Stimulated activated CD8-positive, alpha-beta memory T cell treated with anti-CD3 and anti-CD28 coated beads, Interleukin-15, amount 100 ng/mL, for 24 hours (primary cell): ENCODE measurements at places on chromosomes 2 and 18.

GRCh38 chr2:159633219-159633618, 16.9 kb upstream of the BAZ2B start:
- DNase-seq, result no peak

DNA sequence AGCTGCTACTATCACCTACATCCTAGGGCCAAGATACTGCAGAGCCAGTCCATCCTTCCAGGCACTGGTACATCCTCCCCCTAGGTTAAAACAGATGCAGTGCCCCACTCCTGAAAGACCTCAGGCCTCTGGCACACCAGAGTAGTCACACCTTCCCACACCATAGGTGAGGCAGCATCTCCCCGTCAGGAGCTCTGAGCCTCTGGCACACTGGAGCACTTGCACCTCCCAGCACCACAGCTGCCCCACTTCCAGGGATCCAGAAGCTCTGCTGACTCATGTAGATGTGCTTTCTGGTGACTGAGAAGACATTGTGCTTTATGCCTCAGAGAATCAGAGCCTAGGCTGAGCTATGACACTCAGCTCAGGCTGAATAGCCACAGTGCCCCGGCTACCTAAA, 138.4 kb upstream of the COL3A1 start:
- no peak for DNase-seq

DNA sequence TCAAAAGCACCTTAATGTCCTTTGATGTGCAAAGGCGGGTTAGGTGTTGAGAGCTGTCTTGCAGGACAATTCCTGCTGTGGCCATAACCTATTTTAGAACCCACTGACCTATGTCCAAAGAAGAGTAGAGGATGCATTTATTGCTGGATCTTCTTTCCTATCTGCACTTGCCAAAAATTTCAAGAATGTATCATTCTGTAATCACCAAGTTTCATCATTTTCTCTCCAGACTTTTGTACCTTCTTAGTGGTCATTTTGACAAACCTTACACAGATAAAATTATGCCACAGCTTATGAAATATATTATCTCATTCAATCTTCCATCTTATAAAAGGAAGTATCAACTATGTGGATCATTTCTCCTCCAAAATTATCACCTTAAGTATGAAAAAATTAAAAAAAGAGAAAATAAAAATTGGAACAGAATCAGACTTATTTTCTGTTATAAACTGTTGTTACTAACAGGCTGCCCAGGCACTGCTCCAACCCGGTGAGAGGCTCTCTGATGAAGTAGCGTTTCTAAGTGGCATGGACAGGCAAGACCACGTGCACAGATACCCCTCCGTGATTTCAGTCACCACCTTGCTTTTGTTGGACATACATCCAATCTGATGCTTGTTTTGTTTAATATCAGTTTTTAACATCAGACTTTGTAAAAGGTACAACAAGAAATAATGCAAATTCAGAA, 559.9 kb upstream of the ID2 start:
- no peak for DNase-seq

GRCh38 chr2:178229927-178230326, 35.6 kb downstream of the OSBPL6 start:
- no peak for DNase-seq

DNA sequence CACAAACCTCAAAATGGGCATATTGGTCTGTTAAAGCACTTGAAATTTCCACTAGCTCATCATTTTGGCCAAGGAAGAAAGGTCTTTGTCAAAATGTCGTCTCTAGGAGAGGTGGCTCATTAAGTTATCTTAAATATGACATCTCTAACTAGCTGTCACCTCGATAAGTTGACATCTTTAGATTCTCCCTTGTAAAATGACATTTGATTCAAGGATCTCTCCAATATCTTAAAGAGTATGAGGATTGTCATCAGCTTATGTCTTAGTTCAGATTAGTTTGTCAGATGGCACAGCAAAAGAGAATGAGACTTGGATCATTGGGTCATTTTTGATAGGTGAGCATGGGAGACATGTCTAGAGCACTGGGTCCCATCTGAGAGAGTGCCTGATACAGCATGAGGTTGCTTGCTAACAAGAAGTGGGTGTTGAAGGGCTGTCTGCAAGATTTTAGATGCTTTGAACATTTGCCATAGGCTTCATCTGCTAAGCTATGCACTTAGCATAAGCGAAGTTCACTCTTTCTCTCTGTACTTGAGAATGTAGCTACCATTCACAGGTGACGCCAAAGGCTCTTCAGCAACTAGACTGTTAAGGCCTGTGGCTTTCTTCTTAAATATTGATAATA, 12.9 kb downstream of the PTPRM start:
- DNase-seq, result no peak

GRCh38 chr2:37852585-37853014, 72.5 kb upstream of the RMDN2 start:
- no peak for DNase-seq

GRCh38 chr2:193561054-193561453, 1366.3 kb upstream of the TMEFF2 start:
- no peak for DNase-seq

DNA sequence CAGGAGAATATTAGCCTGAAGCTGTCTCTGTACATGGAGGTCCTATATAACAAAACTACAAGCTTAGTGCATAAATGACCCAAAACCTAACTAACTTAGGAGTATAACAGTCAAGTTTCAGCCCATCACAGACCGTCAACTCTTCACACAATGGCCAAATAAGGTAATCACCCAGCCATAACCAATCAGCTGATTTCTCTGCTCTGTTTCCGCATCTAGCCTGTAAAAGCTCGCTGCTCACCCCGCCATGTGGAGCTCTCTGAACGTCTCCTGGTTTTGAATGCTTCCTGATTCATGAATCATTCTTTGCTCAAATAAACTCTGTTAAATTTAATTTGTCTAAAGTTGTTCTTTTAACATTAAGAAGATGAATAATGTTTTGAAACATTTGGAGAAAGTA, 593.6 kb downstream of the TMX3 start:
- DNase-seq, result no peak

DNA sequence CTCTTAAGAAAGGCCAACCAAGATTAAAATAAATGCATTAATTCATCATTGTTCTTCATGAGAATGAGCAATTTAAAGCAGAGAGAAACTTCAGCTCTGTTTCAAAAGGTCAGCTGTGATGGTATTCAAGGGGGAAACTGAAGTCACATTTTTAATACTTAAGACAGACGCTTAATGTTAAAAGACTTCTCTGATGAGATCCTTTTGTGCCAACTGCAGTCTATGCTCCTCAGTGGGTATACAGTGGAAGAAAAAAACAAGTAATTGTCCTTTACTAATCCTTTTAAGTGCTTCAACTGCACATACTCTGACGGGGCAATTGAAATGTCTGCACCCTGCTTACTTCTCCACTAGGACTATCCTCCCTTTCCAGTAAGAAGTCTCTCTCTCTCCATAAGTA, 309.7 kb downstream of the GULP1 start:
- DNase-seq, result no peak

DNA sequence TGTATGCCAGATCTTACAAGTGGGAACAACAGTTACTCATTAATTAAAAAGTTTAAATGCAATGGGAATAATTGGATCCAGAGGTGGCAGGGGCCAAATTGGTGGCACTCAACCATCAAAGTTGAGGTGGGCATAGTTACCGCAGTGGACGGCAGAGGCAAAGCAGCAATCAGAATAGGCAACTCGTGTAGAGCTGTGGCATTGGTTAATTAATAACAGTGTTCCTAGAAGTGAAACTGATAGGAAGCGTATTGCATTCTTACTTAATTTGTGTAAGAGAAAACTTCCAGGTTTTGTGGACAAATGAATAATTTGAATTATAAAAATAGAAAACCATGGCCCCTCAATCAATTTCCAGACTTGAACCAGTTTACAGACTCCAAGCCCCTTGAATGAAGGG, 1068.2 kb upstream of the ACVR2A start:
- no peak for DNase-seq

- no peak for DNase-seq
These were observed 536 bp downstream of the ELP2 start for GRCh38 chr18:36130039-36130831.
